GM04504 (cell line): ENCODE measurements at places on chromosomes 3 and 15.

- no peak for DNase-seq
These were observed 189.2 kb downstream of the ECT2 start for GRCh38 chr3:172939651-172940293.

- no peak for DNase-seq
These were observed 23.8 kb downstream of the MEX3B start for GRCh38 chr15:82021992-82022391.

DNA sequence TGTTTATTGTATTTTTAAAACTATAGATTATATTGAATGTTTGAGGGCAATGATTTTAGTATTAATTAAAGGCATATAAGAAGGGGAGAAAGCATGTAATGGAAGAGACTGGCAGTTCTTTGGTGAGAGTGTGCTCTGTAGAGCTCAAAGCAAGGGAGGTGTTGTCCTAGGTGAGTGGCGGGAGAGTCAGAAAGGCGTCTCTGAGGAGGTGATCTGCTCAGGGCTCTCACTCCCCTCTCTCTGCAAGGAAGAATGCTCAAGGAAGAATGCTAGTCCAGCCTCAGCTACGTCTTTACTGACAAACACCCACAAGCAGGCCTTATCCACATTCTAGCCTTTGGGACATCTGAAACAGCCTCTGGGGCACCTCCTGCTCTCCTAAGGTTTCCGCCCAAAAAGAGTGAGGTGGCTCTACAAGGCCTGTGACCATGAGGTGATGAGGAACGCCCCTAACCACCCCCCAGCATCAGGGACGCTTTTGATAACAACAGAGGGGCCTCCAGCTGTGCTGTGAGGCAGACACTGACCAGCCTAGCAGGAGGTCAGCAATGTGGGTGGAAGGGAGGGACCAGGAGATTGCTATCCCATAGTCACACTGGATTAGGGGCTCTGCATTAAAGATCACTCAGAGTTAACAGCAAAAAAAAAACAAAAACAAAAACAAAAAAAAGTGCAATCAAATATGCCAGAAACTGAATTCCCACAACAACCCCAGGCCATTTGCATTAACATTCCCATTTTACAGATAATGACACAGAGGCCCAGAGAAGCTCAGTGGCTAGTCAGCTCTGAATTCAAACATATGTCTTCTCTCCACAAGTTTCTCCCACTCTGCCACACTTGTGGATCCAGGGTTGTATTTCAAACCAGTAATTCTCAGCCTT lies 202.2 kb upstream of the CTNNB1 start:
- no peak for DNase-seq

- no peak for DNase-seq
These were observed 27.5 kb upstream of the THRB start for GRCh38 chr3:24522146-24522579.

- DNase-seq = no peak
These were observed 21.8 kb upstream of the EDEM1 start for GRCh38 chr3:5165698-5166097.

GRCh38 chr3:186532598-186533072 lies 11.5 kb downstream of the CRYGS start:
- DNase-seq = no peak

DNA sequence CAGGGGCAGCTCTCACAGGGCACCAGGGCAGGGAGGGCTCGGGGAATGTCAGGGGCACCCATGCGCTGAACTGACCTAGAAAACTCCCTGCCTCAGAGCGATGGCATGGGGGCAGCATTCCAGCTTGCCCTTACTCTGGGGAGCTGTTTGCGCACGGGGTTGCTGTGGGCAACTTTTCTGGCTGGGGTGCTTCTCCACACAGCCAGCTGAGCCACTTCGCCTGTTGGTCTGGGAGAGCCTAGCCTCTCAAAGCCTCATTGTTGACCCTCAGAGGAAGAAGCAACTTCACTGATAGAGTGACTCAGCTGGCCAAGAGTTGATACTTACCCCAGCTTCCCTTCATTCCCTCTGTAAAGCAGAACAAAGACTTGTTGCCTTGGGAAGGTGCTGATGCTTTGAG lies 42.6 kb upstream of the MRPS22 start:
- no peak for DNase-seq

DNA sequence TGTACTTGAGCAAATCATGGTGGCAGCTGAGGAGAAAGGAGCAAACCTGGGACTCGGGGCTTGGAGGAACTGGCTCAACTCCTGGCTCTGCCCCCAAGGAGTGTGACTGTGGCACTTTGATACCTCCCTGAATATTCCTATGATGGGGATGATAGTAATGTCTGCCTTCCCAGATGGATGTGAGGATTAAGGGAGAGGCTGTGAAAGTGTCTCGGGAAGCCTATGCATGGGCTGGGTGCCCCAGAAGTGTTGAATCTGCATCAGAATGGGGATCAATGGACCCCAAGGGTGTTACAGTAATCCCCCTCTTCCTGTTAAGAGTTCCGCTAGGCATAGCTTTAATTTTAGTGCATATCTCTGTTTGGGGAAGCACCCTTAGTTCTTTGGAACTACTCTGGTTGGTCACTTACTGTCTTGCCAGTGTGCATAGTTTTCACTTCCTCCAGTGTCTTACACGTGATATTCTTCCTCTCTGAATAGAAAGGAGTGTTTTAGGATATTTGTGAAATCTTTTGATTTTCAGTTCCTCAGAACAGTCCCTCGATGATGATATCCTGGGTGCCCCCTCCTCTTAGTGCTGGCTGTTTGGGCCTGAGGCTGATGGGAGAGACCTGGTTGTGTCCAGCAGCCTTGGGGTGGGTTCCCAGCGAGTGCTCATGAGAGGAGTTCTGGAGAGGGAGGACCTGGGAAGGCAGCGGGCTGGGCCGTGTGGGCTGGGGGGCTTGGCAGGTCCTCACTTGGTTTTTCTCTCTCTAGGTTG lies 97.5 kb downstream of the CHDH start:
- DNase-seq = no peak

GRCh38 chr3:179297971-179298725 lies 24.7 kb upstream of the ZNF639 start:
- no peak for DNase-seq

DNA sequence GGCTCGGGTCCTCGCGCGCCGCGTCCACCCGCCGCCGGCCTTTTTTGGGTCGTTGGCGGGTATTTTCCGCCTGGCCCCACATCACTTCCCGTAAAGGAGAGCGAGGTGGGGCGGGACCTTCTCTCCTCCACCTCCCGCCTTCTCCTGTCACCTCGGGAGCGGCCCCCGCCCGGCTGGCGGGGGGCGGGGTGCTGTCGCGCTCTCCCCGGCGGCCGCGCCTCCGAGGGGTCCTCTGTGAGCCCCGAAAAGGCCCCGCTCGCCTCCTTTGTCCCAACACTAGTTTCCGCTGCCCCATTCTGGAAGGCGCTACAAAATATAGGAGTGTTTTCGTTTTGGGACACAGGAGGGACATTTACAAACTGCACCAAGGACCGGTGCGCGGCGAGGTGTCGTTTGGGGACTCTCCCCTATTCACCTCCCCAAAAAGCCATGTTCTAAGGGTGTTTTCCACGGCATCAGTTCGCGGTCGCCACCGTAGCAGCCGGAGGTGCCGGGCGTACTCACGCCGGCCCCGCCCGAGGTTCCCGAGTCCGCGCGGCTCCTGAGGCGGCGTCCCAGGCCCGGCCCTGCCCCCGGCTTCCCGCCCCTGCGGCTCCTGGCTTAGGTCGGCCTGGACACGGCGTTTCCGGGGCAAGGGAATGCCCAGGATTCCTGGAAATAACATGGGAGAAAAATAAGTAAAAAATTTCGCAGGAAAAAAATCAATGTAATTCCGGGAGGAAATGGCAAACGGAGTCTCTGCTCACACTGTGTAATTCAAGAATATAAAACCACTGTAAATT lies at the start of gene RAB27A:
RAB27A (minus strand) TSS at position 68 of the 782 bp plus-strand sequence. CDS start 54,879 bp downstream, outside the sequence.
- DNase-seq = peak; percentile 32

DNA sequence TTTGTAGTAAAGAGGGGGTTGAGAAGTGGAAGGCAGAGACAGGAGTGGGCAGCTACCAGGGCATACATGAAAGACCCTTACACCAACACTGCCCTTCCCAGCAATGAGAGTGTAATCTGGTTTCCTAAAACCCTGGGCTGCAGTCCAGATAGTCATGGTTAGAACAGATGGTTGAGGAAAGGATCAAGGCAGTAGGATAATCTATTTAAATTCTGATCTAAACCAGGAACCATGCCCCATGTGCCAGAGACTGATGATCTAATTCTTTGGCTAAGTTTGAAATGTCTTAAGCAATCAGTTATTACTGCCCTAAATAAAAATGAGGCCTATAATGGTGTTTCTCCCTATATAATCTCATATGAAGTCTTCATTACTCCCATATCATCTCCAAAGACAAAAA lies 59.6 kb downstream of the PRTG start:
- no peak for DNase-seq

GRCh38 chr3:89340408-89340807 lies 233.0 kb downstream of the EPHA3 start:
- DNase-seq = no peak

DNA sequence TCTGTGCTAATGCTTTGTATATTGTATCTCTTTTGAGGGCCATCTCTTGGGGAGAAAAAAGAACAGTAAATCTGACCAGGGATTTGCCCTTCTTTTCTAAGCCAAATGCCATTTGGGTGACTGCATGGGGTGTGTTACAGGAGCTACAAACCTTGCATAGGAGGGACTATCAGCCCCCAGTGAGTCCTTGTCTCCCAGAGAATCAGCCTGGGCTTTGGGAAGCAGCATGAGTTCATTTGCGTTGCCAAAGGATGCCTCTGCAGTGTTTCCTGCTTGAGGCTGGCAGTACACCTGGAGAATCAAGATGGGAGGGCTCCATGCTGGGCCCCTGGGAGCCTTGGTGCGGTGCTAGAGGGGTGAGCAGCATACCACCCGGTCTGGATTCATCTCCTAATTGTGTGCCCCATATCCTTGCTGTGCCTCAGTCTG lies 49.6 kb upstream of the POLG start:
- DNase-seq = no peak

DNA sequence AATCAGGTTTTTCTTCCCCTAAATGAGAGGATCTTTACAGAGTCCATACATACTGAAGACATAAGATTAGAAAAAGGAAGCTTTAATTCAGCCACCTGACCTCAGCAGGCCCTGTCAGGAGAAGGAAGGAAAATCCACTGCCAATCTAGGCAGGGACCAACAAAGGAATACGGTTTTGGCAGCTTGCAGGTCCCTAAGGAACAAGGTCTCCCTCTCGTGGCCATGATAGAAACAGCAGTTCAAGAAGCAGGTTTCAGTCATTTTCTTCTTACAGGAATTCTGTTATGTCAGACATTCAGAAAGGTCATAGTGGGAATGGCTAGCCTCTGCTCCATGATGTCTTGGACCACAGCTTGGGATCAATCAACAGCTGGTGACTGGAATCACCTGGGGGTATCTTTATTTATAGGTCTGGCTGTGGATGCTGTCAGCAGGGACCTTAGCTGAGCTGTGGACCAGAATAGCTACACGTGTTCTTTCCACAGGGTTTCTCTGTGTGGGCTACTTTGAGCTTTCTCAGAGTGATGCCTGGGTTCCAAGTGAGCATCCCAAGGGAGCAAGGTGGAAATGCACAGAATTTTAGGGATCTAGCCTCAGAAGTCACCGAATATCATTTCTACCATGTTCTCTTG lies 9.4 kb upstream of the CMSS1 start:
- DNase-seq = peak; percentile 51

- no peak for DNase-seq
These were observed 131.0 kb downstream of the MEX3B start for GRCh38 chr15:81914734-81915256.

- DNase-seq = no peak
These were observed 71.0 kb upstream of the ARHGEF26 start for GRCh38 chr3:154050216-154050615.

GRCh38 chr3:15148614-15149013 lies 49.7 kb upstream of the RBSN start:
- DNase-seq = no peak

DNA sequence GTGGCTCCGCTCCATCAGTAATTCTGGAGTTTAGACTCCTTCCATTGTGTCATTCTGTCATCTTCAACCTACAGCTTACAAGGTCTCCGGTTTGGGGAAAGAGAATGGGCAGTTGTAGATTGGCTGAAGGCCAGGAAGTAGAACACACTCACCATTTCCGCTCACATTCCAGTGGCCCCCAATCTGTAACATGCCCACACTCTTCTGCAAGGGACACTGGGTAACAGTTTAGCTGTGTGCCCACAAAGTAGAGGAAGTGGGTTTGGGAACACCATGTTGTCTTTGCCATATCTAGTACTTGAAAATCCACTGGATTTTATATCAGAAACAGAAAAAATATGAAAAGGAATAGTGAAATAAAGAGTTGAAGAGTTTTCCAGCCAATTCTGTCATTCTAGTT lies 153.5 kb downstream of the SV2B start:
- DNase-seq = no peak

DNA sequence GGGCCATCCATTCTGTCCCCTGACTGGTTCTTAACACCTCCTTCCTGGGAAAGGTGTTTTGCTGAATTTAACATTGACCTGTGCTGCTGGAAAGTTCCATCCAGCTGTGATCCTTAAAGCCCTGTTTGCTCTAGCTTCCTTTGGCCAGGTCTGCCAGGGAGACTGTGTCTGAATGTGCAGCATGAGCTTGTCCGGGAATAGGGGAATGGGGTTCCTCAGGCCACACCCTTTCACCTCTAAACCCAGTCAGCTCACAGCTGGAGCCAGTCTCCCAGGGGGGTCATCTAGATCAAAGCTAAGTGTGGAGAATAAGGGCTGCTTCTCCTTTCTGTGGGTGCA lies 174.3 kb downstream of the CHDH start:
- no peak for DNase-seq

GRCh38 chr3:141681390-141681780 lies 56.7 kb upstream of the RNF7 start:
- DNase-seq = no peak

GRCh38 chr3:113264283-113265131 lies 53.1 kb downstream of the BOC start:
- DNase-seq = no peak

- no peak for DNase-seq
These were observed 200.2 kb downstream of the KCNH8 start for GRCh38 chr3:19348500-19348899.

GRCh38 chr15:38683382-38684242 lies 119.0 kb upstream of the RASGRP1 start:
- DNase-seq = peak; percentile 22

DNA sequence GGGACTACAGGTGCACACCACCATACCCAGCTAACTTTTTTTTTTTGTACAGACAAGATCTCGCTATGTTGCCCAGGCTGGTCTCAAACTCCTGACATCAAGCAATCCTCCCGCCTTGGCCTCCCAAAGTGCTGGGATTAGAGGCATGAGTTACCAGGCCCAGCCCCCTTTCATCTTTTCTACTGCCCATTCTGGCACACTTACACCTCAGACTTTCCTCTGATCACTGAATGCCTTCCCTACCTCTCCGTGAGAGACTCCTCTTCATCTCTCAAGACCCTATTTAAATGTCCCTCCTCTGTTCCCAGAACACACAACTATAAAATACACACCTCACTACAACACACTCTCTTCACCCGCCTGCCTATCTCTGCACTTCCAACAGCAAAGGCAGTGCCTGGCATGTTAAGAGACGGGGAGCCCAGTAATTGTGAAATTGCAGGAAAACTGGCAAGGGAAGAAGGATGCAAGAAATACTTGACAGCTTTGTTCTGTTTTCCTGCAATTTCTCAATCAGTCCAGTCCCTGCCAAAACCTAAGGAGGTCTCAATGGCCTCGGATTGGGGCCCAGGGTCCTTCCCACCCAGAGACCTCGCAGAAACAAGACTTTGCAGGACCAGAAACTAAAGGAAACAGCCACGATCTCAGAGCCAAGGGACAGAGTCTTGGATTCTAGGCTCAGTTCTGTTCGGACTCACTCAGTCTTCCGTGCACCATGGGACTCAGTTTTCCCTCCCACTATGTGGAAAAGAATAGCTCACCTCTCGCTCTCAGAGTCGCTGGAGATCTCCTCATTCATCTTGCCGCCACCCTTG lies 849 bp downstream of the RRP9 start:
- no peak for DNase-seq
